ENCODE measurements at places on chromosomes 5 and 9.
A peak's percentile ranks its signal among the peaks of the same experiment; 100 is the strongest.

- DNase-seq: no peak
Measured at GRCh38 chr9:108612513-108612912, 243.3 kb downstream of the ACTL7B start.

DNA sequence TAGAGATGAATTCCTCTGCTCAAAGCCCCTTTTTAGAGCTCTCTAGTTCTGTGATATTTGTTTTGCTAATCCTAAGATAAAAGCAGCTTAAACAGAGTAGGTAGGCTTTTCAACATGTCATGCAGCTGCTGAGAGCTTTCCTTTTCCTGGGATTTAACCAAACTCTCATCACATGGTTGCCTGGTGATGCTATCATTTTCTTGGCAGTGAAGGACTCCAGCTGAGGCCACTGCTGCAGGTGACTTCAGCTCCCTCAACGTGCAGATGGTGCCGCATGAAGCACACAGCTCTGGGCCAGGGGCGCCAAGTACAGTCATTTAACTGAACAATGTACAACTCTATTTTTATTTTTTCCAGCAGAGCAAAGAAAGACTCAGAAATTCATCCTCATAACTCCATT lies 42.2 kb downstream of the SECISBP2 start:
- no peak for DNase-seq

DNA sequence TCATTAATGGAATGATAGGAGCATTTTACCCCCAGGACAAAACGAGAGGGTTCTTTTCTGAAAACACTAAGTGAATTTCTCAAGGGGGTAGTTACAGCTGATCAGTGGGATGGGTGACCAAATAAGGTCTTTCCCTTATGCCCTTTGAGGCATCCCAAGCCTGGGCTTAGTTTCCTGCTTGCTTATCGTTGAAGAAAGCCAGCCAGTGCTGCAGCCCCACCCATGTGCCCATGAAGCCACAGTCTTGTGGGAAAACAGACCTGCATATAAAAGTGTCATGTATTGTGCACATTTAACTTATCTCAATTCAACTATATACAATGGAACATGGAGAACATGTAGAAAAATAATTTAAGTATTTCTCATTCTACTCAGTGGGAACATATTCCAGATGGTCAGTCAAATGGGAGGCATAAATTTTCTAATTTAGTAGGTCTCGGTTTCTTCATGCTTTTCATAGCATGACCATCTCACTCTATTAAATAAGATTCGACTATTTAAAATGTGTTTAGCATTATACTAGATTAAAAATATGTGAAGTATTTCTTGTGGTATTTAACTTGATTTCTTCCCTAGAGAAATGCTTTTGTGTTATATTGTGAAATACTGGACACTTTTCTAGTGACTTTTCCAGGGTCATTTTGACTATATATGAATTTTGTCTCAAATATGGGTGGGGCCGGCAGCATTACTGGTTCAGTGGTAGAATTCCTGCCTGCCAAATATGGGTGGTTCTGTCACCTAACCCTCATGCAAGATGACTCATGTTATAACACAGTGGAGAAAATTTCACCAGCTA lies 189.7 kb upstream of the SGCD start:
- no peak for DNase-seq

DNA sequence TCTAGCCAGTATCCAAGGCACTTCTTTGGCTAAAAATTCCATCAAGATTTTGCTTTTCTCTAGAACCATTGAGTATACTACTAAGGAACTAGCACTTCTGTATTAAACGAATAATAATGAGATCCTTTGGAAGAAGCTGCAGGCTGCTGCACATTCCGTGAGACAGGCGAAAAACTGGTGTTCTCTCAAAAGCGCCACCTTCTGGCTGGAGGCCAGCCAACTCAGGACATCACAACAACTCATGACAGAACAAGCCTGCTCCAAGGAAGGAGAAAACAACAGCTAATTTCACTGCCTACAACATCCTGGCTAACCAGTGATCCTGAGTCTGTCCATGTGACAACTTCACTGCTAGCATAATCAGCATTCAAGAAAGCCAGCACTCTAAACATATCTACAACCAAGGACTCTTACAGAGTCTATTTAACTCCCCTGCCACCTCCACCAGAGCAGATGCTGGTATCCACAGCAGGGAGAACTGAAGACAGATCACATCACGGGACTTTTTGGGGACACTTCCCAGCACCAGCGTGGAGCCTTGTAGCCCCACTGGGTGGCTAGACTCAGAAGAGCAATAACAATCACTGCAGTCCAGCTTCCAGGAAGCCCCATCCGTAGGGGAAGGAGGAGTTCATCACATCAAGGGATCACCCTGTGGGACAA lies 150.5 kb downstream of the YTHDC2 start:
- DNase-seq: no peak

- no peak for DNase-seq
Measured at GRCh38 chr5:149195337-149195887, 54.1 kb downstream of the ABLIM3 start.

- DNase-seq: peak; percentile 34
Measured at GRCh38 chr5:131068893-131069643, 96.0 kb downstream of the HINT1 start.

DNA sequence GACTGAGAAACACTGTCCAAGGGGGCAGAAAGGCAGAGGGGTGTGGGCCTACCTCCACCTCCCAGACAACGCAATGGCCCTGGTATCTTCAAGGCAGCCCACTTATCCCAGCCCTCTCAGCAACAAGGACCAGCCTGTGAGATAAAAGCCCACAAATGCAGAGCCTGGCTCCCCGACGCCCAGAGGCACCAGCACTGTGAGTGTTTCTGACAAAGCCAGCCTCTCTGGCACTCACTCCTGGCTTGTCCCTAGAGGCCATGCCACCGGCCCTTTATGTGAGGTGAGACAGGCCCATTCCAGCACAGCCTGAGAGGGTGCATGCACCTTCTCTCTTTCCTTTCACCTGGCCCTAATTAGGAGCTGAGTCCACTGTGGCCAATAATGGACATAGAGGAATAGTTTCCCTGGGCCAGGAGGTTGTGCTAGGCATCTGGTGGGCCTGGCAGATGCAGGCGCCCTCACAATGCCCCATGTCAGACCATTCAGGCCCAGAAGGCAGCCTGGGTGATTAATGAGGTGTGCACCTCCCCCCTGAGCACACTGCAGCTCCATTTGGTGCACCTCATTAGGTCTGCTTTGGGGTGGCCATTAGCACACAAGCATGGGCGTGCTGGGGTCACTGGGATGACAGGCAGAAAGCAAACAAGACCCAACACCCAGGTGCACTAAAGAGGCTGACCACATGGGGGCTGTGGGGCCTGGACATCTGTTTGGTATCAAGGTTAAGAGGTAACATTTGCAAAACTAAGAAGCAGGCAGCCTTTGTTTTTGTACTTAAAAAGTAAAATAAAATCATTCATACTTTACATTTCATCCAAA lies 176.0 kb downstream of the MED10 start:
- no peak for DNase-seq

GRCh38 chr9:129834489-129835127 lies 467 bp downstream of the C9orf78 start:
- peak; percentile 32 for DNase-seq

DNA sequence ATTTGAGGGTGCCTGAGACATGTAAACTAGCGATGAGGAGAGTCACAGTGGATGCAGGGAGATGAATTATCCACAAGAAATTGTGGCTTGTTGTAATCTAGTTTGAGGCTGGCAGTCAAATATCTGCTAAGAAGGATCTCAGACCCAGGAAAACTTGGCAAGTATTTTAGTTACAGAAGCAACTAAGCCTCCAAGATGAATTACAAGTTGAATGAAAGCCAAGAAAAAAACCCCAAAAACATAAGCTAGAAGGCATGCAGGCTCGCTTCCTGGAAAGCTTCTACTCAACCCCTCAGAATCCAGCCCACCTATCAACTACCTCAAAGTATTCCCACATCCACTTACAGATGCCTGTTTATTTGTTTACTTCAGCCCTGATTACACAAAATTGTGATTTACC lies 696.9 kb downstream of the MAT2B start:
- no peak for DNase-seq

- no peak for DNase-seq
Measured at GRCh38 chr5:119365847-119366539, 10.2 kb downstream of the TNFAIP8 start.

DNA sequence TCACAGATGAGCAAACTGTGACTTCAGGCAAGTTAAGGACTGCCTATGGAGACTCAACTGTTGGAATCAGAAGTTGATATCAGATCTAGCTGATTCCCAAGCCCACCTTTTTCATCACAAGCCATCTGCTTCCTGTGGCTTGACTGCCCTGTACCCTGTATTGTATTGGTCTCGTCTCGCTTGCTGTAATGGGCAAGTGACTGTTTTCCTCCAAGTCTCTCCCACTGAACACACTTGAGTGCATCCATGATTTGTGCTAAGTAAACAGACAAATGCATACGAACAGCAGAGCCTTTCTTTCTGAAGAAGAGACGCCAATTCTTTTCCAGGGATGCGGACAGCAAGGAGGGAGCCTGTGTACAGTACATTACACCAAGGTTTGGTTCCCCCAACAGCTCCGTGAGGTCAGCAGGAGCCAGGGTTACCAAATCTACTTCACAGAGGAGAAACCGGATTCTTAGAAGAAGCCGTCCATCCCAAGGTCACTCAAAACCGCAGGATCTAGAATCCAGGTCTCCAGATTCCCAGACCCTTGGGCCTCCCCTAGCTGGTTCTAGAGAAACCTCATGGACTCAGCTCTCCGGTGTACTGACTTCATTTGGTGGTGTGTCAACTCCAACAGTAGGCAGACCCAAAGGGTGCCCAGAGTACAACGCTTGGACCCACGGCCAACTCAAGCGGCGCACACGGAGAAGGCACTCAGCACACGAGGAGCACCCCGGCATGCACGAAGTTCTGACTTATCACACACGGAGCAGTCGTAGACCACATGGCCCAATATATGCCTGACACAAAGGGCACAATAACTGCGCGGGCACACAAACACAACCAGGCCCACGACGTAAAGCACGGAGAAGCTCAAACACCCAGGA lies 1.1 kb downstream of the BAG1 start:
- DNase-seq: no peak

GRCh38 chr9:36341936-36342577 lies 58.0 kb downstream of the RNF38 start:
- no peak for DNase-seq
